Large intestine (tissue), 12 donors: ENCODE measurements at places on chromosomes 12 and 14. TPM values are rescaled to one million over a fixed set of nuclear protein-coding genes. Genes with fewer than 3 reads are reported as not detected.

GRCh38 chr14:94378527-94379290 is 9.7 kb downstream of the SERPINA1 start:
- DNase-seq: no peak

GRCh38 chr14:77808250-77808649 is 8.3 kb downstream of the ADCK1 start:
- DNase-seq: no peak

The BDKRB2 gene
- polyA plus RNA-seq: 9.1 TPM

GRCh38 chr14:68333262-68333661 is 459.6 kb downstream of the ZFP36L1 start:
- no peak for DNase-seq

- DNase-seq: no peak
Measured at GRCh38 chr14:84037593-84037992, 1492.4 kb upstream of the FLRT2 start.

The TMBIM4 gene
- 134 TPM for polyA plus RNA-seq

- no peak for DNase-seq
Measured at GRCh38 chr12:4036671-4037271, 163.6 kb upstream of the PARP11 start.

DNA sequence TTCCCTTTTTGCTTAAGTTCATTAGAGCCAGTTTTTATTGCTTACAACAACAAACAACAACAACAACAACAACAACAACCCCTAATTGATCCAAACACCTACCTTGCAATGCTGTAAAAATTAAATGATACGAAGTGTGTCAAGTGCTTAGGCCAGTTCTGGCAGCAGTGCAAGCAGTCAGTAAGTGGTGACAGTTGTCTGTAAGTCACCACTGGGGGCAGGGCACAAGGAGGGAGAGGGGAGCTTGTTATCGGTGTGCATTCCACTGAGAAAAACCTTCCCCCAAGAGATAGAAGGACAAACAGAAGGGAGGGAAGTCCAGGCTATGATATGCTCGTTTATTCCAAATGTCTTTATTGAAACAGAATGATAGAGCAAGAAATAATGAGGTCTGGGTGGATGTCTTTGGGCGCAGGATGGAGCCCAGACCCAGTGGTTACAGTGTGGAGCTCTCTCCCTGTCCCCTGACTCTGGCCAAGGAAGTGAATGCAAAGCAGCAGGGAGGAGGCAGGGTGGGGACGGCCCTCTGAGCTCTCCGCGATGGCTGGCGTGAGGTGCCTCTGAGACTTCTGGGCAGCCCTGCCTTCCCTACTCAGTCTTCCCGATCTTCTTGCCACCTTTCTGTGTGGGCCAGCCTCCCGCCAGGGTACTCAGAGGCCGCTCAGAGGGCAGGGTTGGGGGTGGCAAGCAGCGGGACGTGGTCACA is 6.5 kb downstream of the SLC22A17 start:
- no peak for DNase-seq

GRCh38 chr14:105282098-105282725 is 18.6 kb downstream of the BRF1 start:
- DNase-seq: no peak

GRCh38 chr12:101969-102878 is 35.7 kb downstream of the IQSEC3 start:
- no peak for DNase-seq

- no peak for DNase-seq
Measured at GRCh38 chr12:80702889-80703805, 4.3 kb upstream of the MYF6 start.

DNA sequence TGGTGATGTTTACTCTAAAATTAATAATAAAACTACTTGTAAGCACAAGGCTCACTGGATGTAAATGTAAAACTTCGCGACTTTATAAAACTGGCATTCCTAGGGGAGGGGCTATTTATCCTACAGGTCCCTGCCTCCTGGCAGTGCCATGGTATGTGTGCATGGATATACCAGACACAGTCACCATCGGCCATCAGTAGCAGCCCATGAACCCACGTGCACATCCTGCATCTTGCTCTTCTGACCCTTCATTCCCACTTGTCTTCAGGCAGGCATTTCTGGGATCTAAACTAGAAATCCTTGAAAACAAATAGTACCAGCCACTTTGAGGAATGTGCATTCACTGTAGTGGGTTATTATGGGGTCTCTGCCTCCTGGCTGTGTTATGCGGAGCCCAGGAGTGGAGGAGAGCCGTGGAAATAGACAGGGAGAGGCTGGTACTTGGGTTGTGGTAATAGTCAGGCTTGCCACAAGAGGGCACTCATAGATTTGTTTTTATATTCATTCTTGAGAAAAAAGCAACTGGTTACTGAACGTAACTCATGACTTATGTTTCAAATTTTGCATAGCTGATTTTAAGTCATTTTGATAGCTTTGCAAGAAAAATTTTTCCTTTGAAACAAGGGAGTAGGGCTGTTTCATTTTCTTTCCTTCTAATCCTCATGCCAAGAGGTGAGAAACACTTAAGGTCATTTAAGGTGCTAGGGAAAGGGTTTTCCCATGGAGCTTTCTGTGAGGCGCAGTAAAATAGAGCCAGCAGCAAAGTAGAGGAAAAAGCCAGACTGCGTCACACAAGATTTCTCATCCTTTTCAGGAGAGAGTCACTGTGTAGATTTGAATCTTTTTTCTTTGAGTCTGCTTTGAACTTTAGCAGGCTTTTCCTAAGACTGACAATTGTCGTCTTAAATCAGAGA is 17.4 kb upstream of the GALNT16 start:
- no peak for DNase-seq

The LIN7A gene
- 10.1 TPM for polyA plus RNA-seq

The FCF1 gene
- 41.3 TPM for polyA plus RNA-seq
